ENCODE measurements at places on chromosomes 12 and 14.
A peak's percentile ranks its signal among the peaks of the same experiment; 100 is the strongest.

- DNase-seq = no peak
These were observed 55.3 kb downstream of the VCPKMT start for GRCh38 chr14:50060871-50061663.

DNA sequence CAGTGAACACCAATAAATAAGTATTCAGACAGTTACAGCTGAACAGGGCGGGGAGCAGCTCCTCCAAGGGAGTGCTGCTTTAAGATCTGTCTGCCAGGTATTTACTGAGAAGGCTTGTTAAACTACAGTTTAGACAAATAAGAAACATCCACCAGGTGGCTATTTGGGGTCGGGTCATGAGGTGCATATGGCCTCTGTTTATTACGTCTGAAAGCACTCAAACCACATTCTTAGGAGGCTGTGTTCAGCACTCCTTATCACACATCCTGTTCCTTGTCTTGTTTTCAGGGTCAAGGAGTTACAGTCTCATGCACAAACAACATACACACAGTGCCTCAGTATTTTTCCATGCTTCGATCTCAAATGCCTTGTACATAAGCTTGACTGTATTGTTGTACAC is 78.8 kb downstream of the KCNMB4 start:
- no peak for DNase-seq

- DNase-seq = no peak
These were observed 2.8 kb downstream of the FAM234B start for GRCh38 chr12:13046964-13047363.

GRCh38 chr12:124754949-124755800 is 108.5 kb downstream of the SCARB1 start:
- peak; percentile 94 for DNase-seq

DNA sequence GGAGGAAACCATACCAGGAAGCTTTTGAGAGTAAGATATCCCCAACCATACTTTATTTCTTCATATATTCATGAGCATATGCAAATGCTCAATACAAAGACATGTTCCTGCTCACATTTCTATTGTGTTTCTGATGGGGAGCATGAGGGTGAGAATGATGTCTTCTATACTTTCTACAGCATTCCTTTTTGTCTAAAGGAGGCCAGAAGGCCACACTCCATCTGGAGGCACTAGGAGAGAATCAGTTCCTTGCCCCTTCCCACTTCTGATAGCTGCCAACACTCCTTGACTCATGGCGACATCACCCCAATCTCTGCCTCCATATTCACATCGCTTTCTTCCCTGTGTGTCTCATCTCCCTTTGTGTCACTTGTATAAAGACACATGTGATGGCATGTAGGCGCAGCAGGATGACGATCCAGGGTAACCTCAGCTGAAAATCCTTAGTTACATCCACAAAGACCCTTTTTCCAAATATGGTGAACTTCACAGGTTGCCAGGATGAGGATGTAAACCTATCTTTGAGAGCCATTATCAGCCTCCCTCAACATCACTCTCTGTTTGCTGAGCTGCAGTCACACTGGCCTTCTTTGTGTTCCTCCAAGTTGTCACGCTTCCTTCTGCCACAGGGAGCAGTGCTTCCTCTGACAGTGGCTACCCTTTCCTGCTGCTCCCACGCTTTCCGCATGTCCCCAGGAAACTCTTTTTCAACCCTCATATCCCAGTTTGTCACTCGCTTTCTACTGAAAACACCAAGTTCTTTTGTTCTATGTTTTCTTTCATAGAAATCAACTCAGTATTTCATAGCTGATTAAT is 96.9 kb downstream of the STXBP6 start:
- no peak for DNase-seq

DNA sequence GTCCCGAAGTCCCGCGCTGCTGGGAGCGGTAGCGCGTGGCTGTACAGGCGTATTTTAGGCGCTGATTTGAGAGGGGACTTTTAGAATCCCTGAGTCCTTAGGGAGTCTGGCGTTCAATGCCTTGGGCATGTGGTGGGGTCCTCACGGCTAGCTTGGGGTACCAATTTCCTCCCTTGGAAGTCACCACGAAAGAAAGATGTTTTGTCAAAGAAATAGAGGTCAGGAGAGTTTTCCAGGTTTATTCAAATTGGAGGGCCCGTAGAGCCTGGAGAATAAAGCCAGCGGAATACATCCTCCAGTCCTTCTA is 63.9 kb downstream of the KLHL28 start:
- DNase-seq = no peak

GRCh38 chr14:22650960-22651521 is 6.9 kb upstream of the OR6J1 start:
- no peak for DNase-seq

- no peak for DNase-seq
These were observed 124.2 kb downstream of the NPAS3 start for GRCh38 chr14:33062881-33063280.

DNA sequence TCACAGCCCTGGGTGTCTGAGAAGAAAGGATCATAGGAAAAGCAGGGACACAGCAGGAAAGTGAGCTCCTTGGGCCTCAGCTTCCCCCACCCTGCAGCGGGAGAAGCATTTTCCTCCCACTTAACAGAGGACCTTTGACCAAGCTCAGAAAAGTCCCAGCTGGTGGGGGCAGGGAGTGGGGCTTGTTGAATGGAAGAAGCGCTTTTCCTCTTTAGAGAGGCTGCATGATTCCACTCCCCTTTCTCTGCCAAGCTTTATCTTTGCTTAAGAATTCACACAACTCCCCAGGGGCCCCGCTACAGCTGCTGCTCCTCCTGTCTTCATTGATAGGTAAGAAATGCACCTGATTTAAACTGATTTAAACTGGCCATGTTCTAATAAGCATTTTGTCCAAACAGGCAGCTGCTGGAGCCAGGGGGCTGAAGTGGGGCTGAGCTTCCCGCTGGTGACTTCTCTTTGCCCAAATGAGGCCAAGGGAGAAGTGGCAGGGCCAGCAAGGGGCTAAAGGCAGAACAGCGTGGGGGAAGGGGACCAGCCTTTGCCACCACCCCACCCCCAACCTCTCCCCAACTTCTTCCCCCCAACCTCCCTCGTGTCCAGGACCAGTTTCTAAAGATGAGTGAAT is 1.7 kb upstream of the PAPLN start:
- no peak for DNase-seq

DNA sequence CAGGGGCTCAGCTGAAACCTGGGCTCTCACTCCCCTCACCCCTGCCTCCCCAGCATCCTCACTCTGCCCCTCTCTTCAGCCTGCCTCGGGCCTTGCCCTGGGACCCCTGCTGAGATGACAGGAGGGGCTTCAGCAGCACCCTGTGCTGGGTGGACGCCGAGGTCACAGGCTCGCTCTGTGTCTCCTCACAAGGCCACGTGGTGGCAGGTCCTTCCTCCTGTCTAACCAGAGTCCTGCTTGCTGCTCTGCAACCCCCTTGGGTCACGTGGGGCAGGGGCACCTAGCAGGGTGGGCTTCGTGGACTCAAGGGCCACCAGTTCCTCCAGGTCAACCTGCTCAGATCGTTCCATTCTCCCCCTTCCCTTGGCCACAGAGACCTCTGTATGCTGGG is 90.4 kb downstream of the TMEM121 start:
- DNase-seq = peak; percentile 61

GRCh38 chr12:120352117-120352516 is 16.8 kb downstream of the MSI1 start:
- no peak for DNase-seq

- DNase-seq = no peak
These were observed 15.3 kb downstream of the TNFRSF1A start for GRCh38 chr12:6326316-6327228.

- DNase-seq = no peak
These were observed 21.2 kb downstream of the CCDC92 start for GRCh38 chr12:123951467-123951866.

DNA sequence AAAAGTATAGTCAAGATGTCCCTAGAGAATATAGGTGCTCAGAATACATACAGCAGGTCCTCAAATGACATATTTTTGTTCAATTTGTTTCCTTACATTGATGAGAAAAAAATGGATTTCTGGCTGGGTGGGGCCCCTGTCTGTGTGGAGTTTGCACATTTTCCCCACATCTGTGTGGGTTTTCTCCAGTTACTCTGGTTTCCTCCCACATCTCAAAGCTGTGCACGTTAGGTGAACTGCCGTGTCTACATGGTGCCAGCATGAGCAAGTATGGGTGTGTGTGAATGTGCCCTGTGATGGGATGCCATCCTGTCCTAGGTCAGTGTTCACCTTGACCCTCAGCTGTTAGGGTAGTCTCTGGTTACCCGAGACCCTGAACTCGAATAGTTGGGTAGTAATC is 289.1 kb downstream of the GRIN2B start:
- DNase-seq = no peak

- DNase-seq = no peak
These were observed 194.1 kb downstream of the AACS start for GRCh38 chr12:125259178-125259867.

GRCh38 chr12:116026346-116026745 is 251.1 kb downstream of the MED13L start:
- no peak for DNase-seq

DNA sequence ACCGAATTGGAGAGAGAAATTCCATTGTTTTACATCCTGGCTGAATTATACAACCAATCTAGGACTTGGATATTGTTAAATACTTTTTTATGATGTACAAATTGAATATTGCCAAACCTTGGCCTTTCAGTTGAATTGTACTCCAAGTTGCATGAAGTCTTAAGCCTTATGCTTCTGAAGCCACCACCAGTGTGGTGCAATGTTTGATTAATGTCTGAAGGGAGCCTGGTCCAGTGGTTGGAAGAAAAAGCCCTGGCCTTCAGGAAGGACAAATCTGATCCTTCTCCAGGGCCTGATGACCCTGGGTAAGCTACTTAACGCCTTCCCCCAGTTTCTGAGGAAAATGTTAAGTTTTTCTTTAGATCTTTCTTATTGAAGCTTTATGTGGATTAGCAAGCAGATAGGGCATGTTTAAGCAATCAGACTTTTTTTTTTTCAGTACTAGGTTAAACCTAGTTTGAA is 72.0 kb downstream of the PAPOLA start:
- DNase-seq = no peak

GRCh38 chr12:132140501-132140900 is 3.6 kb downstream of the DDX51 start:
- no peak for DNase-seq

DNA sequence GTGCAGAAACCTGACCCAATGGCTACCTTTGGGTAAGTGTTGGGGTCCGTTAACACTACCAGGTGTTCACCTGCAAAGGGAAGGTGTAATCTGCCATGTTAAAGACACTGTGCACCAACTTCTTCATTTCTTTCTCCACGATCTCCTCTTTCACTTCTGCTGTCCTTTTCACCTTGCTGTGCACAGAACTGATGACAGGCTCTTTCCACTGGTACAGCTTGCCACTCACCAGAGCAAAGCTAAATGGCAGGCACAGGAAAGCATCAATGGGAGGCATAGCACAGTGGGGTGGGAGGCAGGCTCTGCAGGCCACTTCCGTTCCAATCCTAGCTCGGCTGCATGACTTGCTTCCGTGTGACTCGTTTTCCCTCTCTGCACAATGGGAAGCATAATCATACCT is 2.6 kb upstream of the C12orf76 start:
- no peak for DNase-seq

- no peak for DNase-seq
These were observed 229.5 kb downstream of the FOXN3 start for GRCh38 chr14:89187501-89187900.

- DNase-seq = no peak
These were observed 174.2 kb upstream of the PDE3A start for GRCh38 chr12:20194171-20194570.

GRCh38 chr14:72574715-72575114 is 319.2 kb downstream of the DPF3 start:
- DNase-seq = no peak

DNA sequence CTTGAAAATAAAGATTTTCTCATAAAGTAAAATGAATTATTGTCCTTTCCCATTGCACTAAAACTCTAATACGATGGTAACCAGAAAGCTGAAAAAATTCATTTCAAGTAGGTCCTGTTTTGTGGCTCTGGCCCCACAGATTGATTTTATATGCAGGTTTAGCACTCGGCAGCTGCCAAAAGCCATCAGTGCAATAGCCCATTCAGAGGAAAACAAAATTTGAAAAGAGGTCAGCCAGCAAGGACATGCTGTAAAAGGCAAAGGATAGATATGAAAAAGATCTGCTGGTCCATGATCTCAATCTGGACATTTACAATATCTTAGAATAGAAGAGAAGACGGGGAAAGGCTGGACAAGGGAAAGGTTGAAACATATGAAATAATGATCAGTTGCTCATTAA is 414.8 kb upstream of the NOVA1 start:
- DNase-seq = no peak

GRCh38 chr14:67533754-67534085 is 630 bp downstream of the PLEKHH1 start:
- DNase-seq = no peak

- no peak for DNase-seq
These were observed 30.0 kb upstream of the WSCD2 start for GRCh38 chr12:108099073-108099472.

DNA sequence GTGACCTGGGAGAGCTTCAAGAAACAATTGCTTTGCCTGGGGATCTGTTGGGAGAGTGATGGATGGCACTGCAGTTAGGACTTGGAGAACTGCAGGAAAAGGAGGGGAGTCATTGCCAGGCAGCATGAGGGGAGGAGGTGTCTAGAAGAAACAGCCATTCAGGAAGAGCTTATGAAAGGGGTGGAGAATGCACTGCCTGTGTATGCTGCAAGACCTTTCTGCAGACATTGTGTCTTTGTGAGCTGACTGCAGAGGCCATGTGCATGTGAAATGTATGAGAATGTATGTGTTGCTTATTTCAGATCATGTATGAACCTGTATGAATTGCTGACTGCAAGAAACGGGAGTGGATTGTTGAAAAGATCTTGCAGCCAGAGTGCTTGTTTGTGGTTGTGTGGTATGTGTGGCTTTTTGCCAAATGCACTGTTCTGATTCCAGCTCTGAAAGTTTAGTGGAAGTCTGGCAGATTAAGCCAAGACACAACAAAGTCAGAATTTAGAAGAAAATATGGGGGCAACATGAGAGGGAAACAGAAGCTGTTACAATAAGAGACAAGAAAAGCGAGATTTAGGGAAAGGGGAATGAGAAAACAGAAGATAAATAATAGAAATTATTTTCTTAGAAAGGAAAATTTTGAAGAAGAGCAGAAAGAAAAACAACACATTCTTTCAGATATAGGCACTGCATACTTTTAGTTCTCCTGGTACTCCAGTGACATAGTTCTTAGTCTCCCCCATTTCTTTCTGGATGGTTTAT is 9.8 kb upstream of the RIMKLB start:
- no peak for DNase-seq

DNA sequence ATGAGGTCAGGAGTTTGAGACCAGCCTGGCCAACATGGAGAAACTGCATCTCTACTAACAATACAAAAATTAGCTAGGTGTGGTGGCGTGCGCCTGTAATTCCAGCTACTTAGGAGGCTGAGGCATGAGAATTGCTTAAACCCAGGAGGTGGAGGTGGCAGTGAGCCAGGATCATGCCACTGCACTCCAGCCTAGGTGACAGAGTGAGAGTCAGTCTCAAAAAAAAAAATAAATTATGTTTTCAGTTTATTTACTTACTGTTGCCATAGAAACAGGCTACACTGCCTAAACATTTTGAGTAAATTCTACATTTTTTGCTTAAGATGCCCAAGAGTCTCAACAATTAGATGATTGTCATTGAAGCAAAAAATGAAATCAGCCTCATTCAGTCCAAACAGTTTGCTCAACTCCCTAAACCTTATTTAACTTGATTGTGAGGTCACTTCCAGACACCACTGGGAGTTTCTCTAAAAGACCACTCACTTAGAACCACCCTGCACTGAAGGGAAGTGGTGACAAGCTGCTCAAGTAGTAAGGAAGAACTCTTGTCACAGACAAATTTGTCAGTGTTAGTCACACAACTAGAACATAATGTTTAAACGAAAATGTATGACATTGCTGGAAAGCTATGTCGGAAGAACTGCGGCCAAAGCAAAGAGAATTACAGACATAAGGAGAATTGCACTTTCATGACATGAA is 9.8 kb upstream of the GNPNAT1 start:
- no peak for DNase-seq
